ENCODE measurements at places on chromosomes 16 and 17.
A peak's percentile ranks its signal among the peaks of the same experiment; 100 is the strongest.

DNA sequence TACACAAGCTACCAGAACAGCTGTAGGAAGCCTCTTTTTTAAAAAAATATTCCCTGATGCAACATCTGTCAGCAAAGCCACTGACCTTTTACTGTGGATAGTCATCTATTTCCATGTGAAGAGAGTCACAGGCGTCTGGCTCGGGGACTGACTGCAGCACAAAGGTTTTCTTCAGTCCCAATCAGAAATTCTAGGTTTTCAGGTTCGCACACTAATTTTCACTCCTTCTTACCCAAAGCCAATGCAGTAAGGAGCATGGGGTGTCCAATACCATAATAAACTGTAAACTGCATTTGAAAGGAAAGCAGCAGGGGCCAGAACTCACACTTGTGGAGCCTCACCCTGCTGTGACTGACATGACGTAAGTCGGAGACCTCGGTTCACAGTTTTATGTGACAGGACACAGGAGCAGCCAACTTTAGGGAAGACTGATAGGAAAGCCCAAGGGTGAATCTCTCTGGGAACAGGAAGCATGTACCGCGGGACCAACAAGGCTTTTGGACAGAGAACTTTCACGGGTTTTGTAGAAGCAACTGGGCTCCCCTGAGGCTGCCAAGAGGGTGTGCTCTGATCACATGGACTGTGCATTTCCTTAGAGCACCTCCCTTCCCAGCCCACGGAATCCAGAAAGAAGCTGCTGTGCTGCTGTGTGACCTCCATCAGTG is 9.1 kb upstream of the TMEM100 start:
- no peak for DNase-seq

- no peak for DNase-seq
Observed at GRCh38 chr16:22053921-22054341, 38.4 kb upstream of the VWA3A start.

- no peak for DNase-seq
Observed at GRCh38 chr17:1712271-1712670, 2.1 kb upstream of the TLCD2 start.

DNA sequence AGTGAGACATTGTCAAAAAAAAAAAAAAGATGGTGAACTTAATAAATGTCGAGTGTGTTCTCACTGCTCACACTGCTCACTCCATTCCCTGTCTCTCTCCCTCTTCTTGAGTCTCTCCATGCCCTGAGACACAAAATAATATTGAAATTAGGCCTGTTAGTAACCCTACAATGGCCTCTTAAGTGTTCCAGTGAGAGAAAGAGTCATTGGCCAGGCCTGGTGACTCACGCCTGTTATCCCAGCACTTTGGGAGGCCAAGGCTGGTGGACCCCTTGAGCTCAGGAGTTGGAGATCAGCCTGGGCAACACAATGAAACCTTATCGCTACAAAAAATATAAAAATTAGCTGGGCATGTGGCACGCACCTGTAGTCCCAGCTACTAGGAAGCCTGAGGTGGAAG is 16.2 kb upstream of the CSF3 start:
- DNase-seq: no peak

DNA sequence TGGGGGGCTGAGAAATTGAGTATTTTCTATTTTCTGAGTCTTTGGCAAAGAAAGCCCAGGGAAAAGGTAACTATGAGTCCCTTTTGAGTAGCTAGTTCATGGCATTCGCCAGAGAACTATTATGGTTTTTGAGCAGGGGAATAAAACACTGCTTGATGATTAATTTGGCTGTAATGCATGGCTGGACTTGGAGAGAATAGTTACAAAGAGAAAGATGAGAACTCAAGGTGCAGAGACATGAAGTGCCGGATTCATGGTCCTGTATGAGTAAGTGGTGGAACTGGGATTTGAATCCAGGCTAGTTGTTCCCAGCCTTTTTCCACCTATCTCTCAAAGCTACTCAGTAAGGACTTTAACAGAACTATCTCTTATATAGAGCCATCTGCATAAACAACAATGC is 266.6 kb downstream of the CA10 start:
- DNase-seq: no peak

DNA sequence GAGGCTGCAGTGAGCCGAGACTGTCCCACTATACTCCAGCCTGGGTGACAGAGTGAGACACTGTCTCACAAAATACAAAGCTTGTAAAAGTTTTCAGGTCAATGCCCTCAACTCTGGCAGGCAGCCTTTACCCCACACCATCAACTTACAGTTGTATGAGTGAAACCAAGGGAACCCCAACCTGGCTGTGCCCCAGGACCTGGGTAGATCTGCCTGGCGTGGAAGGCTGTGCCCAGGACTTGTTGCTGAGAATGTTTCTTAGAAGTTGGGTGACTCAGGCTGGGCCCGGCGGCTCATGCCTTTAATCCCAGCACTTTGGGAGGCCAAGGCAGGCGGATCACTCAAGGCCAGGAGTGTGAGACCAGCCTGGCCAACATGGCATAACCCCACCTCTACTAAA is 7.8 kb downstream of the CES3 start:
- no peak for DNase-seq

DNA sequence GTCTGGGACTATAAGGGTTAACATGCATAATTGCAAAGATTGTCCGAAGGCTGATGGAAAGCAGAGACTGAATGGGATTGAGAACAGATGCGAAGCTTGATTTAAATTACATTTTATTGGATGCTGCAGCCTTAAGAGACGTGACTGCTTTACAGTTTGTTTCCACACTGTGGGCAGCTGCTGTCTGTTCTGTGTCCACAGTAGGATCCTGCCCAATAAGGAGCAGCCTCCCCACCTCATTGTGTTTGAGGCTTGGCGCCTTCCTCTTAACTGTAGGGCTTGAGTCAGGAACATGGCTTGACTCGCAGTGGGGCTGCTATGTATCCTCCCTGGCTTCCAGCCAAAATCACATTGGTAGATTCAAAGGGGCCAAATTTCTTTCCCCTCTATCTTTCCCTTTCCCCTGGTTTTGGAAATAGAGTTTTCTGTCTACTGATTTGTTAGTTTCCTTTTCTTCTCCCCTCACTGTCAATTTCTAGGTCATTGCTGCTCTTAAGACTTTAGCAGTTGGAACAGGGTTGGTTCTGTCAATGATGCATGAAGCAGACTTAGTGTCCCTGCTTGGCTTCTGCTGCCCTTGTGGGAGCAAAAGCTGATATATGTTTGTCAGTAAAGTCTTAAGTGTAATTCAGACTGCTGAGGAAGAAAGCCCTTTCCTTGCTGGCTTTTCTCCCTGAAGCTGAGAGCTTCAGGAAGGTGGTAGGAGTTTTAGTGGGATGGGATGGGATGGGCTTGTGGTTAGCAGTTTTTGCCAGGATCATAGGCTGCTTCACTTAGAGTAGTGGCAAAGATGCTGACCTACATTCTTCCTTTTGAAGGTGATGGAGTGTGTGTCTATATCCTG is 5.0 kb upstream of the RARA start:
- DNase-seq: no peak

DNA sequence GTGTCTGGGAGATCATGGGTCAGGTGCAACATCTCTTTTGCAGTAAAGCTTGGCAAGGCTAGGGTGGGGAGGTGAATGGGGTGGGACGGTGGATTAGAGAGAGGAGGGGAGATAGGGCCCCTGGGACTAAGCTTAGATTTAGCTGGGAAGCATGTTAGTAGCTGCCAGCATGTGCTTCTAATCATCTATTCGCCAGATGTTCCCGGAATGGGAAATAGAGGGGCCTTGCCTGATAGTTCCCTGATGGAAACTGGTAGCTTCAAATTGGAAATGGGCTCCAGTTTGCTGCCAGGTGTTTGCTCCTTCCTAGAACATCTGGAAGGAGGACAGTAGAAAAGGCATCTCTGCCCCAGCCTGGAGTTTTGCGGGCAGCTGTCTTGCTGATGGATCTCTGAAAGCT is 176.1 kb downstream of the CCDC182 start:
- no peak for DNase-seq

DNA sequence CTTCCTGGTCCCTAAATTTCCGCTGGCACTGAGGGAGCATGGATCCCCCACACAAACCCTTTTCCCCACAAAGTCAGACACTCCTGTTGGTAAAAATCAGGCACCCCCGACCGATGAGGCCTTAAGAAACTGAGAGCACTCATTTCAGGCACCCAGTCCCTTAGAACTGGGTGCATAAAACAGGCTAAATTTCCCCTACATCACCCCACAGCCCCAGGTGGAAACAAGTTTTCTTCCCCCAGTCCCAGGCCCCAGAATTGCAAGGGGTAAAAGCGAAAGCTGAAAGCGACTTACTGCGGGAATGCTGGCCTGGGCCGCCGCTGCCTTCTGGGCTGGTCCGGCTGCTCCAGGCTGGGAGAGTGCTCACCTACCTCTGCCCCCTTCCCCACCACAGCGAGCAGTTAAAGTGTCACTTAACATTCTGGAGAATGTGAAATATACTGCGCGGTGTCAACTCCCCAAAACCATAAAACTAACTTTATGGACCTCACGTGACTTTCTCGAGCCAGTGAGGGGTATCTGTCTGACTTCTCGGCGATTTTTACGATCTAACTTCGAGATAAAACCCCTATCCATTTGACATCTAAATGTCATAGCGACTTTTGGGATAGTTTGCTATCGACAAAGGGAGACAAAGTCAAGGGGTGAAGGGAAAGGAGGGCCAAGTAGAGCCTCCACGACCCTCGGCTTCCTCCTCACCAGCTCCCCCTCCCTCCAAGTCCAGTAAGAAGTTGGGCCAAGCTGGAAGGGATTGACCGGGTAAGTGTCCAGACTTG is at the start of gene HOXB3:
Gene HOXB3 (minus strand): TSS at position 411 of the 776 bp plus-strand sequence. CDS start 37,767 bp downstream, outside the sequence.
- DNase-seq: no peak

- DNase-seq: peak; percentile 96
Observed at GRCh38 chr17:7060165-7060891, 16.4 kb upstream of the SLC16A11 start.

DNA sequence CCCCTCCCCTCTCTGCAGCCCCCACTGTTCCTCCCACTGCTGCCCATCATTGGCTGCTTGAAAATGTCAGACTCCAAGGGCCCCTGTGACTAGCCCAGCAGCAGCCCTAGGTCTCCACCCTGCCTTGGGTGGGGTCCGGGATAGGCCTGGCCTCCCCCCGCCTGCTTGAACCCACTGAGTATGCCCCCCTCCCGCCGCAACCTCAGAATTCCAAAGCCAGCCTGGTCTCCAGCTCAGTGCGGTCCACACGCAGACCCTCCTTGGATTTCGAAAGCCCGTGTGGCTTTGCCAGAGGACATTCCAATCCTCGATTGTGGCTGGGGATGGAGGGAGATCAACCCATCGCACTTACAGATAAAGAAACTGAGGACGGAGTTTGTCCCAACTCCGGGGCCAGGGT is 6.4 kb downstream of the DPEP1 start:
- DNase-seq: no peak

DNA sequence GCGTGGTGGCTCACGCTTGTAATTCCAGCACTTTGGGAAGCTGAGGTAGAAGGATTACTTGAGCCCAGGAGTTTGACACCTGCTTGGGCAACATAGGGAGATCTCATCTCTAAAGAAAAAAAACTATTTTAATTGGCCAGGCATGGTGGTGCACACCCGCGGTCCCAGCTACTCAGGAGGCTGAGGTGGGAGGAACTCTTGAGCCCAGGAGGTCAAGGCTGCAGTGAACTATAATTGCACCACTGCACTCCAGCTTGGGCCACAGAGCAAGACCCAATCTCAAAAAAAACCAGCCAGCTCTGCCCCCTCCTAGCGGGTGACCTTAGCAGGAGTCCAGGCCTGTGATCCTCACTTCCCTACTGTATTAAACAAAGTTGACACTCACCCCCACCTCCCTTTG is 5.9 kb upstream of the HS3ST6 start:
- no peak for DNase-seq

GRCh38 chr16:54283725-54284318 is 2.8 kb downstream of the IRX3 start:
- no peak for DNase-seq

- no peak for DNase-seq
Observed at GRCh38 chr16:82231008-82231787, 61.2 kb upstream of the MPHOSPH6 start.

Data from HCT116 (cell line).